NCI-H1105 treated with DMSO at 0.1 percent for 48 hours (cell line): ENCODE measurements at places on chromosomes 13 and 19.

GRCh38 chr13:96779691-96780090, 214.6 kb downstream of the OXGR1 start:
- DNase-seq: no peak

- DNase-seq: no peak
These were observed 9.8 kb upstream of the ZNF544 start for GRCh38 chr19:58218899-58219298.

DNA sequence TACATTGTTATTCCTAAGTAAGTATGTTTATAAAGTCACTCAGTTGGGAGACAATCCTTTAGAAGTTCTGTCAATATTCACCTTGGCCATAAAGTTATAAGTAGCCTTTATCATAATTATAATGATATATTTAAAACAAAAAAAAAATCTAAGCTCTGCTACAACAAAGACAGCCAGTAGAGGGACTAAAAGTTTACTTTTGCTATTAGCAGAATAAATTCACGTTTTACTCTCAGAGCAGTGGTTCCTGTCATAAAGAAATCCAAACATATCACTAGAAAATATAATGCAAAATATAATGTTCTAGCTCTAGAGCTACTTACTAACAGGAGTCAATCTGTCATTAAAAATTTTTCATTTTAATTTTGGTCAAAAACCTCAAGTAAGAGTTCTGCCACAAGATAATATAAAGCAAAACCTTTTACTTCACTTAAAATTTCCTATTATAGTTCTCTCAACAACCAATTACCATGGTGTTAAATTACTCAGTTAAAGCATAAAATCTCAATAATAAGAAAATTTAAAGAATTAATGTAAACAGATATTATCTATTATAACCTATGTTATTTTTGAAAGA, 17.7 kb downstream of the INTS6 start:
- DNase-seq: peak; percentile 3

- DNase-seq: peak; percentile 73
These were observed at the start of gene NAT14 for GRCh38 chr19:55484593-55485438. Gene NAT14 (plus strand): TSS chr19:55485188. CDS start chr19:55485709, 521 bp downstream.

DNA sequence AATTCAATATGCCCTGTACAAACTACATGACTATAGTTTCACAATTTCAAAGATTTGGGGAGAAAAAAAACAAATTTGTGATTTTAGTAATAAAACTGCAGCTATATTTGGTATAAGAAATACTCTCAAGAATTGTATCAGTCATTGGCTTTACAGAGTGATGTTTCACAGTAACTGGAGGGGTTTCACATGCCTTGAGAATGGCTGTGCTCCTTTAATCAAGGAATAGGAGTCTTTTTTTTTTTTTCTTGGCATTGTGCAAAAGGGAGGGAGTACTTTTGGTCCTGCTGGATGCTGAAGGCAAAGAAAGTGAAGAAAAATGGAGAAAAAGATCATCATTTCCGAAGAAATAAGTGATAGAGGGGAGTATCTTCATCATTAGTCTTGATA, 6.8 kb downstream of the ZNF507 start:
- DNase-seq: no peak

- no peak for DNase-seq
These were observed 74.9 kb downstream of the SIPA1L3 start for GRCh38 chr19:37981785-37982475.
